ENCODE measurements at places on chromosomes 5 and 9. TPM values are rescaled to one million over a fixed set of nuclear protein-coding genes. Genes with fewer than 3 reads are reported as not detected.

ALDH1A1 gene
- total RNA-seq, result 2.1 TPM

ZNF300 gene
- total RNA-seq, result 7.7 TPM

SNAPC4 gene
- 18.6 TPM for total RNA-seq

POU5F2 gene
- total RNA-seq, result 0.54 TPM

PCDHAC1 gene
- 5.9 TPM for total RNA-seq

DMRT3 gene
- not detected for total RNA-seq

SPARC gene
- 15,667 TPM for total RNA-seq

NPDC1 gene
- total RNA-seq, result 66.8 TPM

ANKH gene
- total RNA-seq, result 20.3 TPM

FGF10 gene
- not detected for total RNA-seq

IL3 gene
- not detected for total RNA-seq

EDIL3 gene
- total RNA-seq, result 226 TPM

TAF11L5 gene
- not detected for total RNA-seq

MRNIP gene
- 20.7 TPM for total RNA-seq

OMD gene
- not detected for total RNA-seq
